Fibroblast of skin of right biceps (primary cell): ENCODE measurements at places on chromosomes 12 and 14.
A peak's percentile ranks its signal among the peaks of the same experiment; 100 is the strongest.

- DNase-seq: peak; percentile 99
These were observed 58.9 kb upstream of the PLEKHG3 start for GRCh38 chr14:64645220-64645892.

- peak; percentile 56 for DNase-seq
These were observed 434.0 kb upstream of the RGS6 start for GRCh38 chr14:71498212-71498611.

GRCh38 chr12:50276912-50277671 is 6.2 kb downstream of the LIMA1 start:
- DNase-seq: no peak

DNA sequence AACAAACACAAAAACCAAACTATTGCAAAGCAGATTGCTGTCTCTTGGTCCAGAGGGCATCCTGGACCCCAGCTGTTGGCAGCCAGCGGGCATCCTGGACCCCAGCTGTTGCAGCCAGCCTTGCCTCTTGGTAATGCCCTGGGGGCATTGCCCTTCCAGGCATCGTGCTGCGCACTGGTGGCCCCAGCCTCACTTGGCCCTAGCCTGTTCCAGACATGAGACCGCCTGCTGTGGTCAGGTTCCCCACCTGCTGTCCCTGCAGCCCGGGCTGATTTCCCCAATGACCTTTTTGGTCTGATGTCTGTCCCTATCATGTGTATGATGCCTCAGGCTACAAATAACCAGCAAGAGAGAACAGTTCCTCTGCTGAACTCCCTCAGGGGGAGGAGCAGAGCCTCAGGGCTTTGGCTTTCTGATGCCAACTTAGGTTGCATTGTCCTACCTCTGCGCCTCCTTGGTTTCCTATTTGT is 20.8 kb downstream of the MLXIP start:
- no peak for DNase-seq

GRCh38 chr12:91877456-91878235 is 268.0 kb downstream of the BTG1 start:
- DNase-seq: no peak

DNA sequence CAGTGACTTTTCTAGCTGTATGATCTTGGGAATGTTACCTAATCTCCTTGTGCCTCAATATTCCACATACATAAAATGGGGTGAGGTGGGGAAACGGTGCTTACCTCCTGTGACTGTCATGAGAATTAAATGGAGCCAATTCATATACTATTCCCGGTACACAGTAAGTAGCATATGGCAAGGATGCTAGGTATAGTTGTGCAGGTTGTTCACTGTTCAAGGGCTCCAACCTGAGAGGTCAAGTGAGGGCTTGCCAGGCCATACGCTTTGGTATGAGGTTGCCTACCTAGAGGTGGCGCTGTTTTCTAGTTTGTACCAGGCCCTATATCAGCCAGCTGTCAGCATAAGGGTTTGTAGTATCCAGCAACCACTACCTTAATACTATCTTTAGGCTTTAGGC is 3.6 kb upstream of the BATF start:
- no peak for DNase-seq

- DNase-seq: no peak
These were observed 16.4 kb downstream of the BAG5 start for GRCh38 chr14:103545915-103546651.

DNA sequence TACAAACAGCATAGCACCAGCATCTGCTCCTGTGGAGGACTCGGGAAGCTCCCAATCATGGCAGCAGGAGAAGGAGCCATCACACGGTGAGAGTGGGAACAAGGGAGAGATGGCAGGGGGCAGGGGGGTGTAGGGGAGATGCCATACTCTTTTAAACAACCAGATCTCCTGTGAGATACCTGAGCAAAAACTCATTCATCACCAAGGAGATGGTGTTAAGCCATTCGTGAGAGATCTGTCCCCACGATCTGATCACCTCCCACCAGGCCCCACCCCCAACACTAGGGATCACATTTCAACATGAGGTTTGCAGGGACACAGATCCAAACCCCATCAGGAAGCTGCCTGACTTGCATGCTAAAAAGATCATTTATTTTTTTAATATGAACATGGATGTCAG is 499.3 kb downstream of the TMEM132D start:
- no peak for DNase-seq

DNA sequence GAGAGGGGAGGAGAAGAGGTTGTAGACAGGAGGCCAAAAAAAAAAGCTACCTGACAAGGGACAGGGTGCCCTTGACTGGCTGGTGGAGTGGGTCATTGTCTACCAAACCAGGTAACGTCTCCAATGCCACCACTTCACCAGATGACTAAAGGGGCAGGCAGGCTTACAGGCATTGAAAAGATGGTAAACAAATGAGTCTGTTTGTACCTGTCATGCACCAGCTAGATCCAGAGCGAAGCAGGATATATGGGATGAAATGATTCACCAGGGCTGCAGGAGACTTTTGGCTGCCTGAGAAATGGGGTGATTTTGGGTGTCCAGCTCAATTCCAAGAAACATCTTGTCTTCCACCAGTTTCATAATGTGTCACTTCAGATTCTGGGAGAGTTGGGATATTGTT is 4.0 kb downstream of the C12orf54 start:
- no peak for DNase-seq

- DNase-seq: peak; percentile 79
These were observed 141.3 kb upstream of the PLEKHG7 start for GRCh38 chr12:92561543-92561899.

- DNase-seq: no peak
These were observed 43.1 kb upstream of the GTF2A1 start for GRCh38 chr14:81263777-81264410.

DNA sequence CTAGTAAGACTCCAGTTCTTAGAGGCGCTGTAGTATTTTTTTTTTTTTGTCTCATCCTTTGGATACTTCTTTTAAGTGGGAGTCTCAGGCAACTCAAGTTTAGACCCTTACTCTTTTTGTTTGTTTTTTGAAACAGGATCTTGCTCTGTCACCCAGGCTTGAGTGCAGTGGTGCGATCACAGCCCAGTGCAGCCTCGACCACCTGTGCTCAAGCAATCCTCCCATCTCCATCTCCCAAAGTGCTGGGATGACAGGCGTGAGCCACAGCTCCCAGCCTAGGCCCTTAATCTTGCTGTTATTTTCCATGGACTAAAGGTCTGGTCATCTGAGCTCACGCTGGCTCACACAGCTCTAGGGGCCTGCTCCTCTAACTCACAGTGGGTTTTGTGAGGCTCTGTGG is 21.3 kb downstream of the GPRC5A start:
- DNase-seq: no peak

DNA sequence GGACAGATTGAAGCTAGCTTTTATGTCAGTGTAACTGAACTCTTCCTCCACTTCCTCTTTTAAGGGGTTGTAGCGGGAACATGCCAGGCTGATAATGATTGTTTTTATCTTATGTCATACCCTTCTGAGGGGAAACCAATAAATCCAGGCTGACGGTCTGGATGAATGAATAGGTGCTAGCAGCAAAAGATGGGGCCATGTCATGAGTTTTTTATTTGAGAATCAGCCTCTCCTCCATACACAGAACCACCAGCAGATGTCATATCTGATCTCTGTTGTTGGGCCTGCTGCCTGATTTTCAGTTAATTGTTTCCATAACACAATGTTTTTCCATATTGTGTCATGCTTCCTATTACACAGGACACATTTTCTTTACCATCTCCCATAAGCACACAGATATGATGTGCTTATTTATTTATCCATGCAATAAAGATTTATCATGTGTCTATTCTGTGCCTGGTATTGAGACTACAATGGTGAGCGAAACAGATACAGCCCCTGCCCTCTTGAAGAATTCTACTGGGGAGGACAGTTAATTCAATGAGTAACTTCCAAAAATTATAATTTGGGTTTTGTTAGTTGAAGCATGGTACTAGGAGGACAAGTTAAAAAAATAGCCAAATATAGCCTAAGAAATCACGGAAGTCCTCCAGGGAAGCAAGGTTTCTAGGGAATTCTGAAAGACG is 33.6 kb upstream of the CRY1 start:
- peak; percentile 36 for DNase-seq

DNA sequence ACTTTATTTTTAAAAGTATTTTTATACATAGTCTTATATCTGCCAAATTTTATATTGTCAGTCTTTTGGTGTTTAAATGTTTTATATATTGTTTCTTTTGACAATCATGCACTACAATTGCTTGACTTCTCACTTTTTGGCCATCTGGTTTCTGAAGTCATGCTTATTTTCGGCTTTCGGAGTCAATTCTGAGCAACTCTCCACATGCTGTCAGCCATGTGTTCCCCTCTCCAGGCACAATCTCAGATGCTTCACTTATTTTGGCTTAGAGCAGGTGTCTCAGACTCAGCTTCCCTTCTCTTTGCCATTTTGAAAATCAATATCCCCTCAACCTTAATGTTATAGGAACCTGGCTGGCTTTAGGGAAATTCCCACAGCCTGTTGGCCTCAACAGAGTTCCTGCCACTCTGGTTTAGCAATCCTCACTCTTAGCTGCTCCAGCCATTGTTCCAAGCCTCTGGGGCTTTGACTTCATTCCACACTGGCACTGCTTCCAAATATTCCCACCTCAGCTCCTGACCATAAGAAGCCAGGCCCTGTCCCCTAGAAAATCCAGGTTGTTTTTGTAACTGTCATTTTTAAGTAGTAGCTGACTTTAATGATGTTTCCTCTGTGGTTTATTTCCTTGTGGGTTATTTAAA is 125.5 kb upstream of the FAR2 start:
- no peak for DNase-seq

DNA sequence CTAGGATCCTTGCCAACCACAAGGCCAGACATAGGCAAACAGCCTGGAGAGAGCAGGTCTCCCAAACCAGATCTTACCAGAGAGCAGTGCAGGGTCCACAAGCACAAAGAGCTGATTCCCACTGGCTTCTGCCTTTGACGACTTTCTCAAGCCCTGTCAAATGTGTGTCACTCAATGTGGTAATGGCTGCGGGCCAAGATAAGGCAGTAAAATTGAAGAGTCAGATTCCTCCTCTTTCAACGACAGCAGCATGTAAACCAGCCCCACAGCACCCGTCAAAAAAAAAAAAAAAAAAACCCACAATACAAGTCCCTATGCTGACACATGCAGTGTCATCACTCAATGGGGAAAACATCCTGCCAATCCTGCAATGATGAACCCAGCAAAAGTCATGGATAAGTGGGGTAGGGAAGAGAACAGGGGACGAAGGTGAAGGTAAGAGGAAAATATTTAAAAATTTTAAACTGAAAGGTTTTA is at the start of gene STON2:
STON2 (minus strand) TSS at position 123 of the 477 bp plus-strand sequence. CDS start 1,942 bp downstream, outside the sequence.
- peak; percentile 90 for DNase-seq

GRCh38 chr14:71749613-71750238 is 182.5 kb upstream of the RGS6 start:
- peak; percentile 19 for DNase-seq

GRCh38 chr12:65721541-65722190 is 102.6 kb upstream of the HMGA2 start:
- DNase-seq: no peak

DNA sequence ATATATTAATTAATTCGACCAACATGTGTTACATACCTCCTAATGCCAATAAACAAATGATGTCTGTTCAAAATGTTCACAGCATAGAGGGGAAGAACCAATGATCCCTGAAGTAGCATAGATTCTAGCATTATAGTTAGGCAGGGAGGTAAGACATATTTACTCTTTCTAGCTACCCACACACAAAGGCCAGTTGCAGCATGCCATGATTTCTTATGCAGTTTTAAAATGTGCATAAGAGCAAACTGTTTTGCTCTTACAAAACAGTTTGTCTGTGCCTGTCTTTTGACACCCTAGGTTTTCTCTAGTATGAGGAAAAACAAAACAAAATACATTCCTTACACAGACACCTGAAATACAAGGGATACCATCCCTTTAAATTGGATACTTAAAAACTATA is 61.9 kb downstream of the SLC16A7 start:
- no peak for DNase-seq

DNA sequence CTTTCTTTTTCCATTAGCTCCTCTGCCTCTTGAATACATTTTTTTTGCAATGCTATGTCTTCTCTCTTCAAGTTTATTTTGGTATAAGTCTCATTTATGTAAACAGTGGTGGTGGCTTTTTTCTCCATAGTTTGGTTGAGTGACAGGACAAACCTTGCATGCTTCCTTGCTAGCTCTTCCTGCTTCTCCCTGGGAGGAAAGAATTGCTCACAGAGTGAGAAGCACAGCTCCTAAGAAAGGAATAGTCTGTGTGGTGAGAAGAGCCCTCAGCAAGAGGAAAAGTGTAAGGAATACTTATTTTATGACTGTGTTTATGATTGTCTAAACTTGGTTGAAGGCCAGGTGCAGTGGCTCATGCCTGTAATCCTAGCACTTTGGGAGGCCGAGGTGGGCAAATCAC is 11.5 kb downstream of the CCDC175 start:
- no peak for DNase-seq
